ENCODE measurements at places on chromosomes 11 and 22.
A peak's percentile ranks its signal among the peaks of the same experiment; 100 is the strongest.

DNA sequence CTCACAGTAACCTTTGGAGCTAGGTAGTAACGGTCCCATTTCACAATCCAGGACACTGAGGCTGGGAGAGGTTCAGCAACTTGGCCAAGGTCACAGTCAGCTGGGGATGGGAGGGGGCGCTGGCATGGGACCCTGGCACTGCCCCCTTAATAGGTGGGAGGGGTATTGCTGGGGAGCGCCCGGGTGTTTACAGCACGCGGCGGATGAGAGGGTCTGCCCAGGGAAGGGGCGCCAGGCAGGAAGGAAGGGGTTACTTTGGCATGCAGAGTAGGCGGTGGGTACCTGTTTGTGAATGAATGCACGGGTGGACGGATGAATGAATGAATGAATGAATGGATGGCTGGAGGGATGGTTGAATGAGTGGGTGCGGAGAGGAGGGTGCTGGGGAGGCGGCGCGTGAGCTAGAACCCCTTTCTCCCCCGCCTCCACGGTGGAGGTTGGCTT lies 628 bp upstream of the FLRT1 start:
- DNase-seq: no peak

- no peak for DNase-seq
Measured at GRCh38 chr11:102653744-102654291, 28.7 kb upstream of the MMP20 start.

DNA sequence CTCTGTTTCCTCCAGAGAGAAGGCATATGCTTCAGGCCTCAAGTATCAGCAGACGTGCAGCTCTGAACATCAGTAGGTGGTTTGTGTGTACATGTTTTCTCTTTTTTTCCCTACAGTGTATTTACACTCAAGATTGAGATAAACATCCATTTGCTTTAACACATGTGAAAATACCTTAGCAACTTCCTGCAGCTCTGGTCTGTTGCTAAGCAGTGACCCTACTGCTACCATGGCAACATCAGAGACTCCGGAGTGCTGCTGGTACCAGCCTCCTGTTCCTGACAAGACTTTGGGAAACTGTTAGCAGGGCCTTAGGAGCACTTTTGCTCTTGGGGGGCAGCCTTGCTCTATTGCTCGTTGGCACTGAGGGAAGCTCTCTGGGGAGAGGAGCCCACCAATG lies 221.2 kb upstream of the PLET1 start:
- no peak for DNase-seq

DNA sequence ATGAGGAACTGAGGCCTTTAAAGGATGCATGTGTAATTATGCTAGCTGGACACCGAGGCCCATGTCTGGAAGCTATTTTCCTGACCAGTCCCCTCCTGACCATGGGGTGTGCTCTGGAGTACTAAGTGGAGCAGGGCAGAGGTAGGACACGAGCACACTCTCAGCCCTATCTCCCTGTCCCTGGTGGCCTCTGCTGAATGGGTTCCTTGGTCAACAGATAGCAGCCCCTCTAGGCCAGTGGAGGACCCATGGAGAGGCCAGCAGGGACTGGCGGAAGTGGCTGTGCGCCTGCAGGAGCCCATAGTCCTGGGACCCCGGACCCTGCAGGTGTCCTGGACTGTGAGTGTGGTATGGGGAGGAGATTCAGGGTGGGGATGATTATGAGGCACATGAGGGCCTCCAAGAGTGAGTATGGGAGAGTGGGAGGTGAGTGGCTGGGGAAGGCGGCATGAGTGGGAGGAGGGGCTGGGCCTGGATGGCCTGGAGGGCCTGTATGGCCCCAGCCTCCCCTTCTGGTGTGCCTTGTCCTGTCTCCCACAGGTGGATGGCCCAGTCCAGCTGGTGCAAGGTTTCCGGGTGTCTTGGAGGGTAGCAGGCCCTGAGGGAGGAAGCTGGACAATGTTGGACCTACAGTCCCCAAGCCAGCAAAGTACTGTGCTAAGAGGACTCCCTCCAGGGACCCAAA lies 9.5 kb downstream of the ROBO3 start:
- no peak for DNase-seq

GRCh38 chr11:29173660-29174062 lies 843.2 kb downstream of the KCNA4 start:
- no peak for DNase-seq

- peak; percentile 66 for DNase-seq
Measured at GRCh38 chr11:105000797-105001196, 22.2 kb downstream of the CASP5 start.

DNA sequence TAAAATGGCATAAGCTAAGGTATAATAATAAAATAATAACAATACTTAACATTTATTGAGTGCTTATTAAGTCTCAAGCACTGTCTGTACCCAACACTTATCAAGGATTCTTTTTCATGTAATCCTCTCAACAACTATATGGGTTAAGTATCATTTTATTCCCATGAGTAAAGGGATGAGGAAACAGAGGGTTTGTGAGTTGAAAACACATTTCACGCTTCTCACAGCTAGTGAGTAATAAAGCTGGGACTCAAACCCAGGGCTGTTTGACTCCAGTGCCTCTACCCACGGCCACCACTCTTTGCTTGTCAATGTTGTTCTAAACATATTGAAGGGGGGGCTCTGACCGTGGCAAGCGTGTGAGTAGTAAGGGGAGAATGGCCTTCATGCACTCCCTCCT lies 8.7 kb downstream of the CD3E start:
- DNase-seq: no peak

- no peak for DNase-seq
Measured at GRCh38 chr11:41486424-41486823, 27.0 kb upstream of the LRRC4C start.

DNA sequence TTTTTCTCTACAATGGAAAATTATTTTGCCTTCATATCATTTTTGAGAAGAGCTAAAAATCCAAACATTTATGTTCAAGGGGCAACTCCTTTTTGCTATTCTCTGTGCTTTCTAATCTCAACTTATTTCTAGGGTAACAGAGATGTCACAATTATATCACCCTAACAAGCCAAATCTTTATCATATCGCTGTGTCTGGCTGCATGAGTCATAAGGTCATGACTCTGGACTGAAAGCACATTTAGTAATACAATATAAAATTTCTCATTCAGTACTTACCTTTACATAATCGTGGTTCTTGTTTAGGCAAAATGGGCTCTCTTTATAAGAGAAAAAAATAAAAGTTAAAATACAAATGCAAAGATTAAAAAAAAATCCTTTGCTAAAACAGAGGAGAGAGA lies 326.0 kb downstream of the CASP12 start:
- DNase-seq: no peak

GRCh38 chr11:132248580-132248979 lies 878.2 kb downstream of the NTM start:
- DNase-seq: no peak

DNA sequence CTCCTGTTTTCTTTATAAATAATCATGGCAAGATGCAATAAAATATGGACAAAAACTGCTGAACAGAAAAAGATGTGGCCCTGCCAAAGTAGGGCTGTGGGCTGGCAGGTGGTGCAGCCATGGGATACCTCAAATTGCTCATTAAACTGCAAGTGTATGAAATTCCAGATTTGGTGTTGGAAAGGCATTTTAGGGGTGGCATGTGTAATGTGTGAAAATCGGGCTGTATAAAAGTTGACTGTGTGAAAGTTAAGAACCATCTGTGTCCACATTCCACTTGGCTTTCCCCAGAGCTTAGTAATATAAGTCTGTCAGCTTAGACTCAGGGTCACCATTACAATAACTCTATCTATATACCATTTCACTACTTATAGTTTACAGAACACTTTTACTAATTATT lies 34.8 kb upstream of the FZD4 start:
- DNase-seq: no peak

DNA sequence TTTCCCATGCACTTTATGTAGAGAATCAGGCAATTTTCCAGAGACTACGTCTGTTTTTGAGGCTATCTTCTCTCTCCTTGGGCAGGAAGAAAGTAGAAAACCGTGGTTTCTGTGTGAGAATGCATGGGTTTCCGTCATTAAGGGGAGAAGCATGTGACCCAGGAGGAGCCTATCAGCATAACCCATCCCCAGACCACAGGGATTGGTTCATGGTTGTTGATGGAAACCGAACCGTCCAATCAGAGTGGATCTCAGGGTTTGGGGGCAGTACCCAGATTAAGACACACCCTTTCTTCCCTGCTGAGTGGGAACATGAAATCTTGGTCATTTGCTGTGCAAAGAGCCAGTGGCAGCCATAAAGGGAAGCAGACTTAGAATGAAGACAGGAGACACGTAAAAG lies 517.8 kb downstream of the MN1 start:
- DNase-seq: no peak

DNA sequence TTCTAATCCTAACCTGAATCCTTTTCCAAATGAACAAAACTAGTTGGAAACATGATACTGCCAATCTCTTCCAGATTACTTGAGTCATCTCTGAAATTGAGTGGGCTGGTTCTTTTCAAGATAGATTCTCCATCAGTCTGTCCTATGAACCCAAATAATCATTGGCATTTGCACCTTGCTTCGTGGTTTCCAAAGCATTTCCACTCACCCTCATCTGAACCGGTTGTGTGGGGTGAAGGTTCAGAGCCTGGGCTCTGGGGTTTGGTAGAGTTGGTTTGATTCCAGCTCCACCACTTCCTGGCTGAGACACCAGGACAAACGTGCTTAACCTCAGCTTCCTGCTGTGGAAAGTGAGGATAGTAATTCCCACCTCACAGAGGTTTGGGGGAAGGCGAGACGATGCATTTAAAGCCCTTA lies 206.4 kb upstream of the E2F8 start:
- no peak for DNase-seq

GRCh38 chr22:35863432-35863831 lies 145.8 kb downstream of the APOL5 start:
- DNase-seq: no peak

GRCh38 chr11:44408711-44409470 lies 99.0 kb upstream of the ALX4 start:
- DNase-seq: no peak

- no peak for DNase-seq
Measured at GRCh38 chr11:74310857-74311256, 583 bp downstream of the P4HA3 start.

GRCh38 chr22:23781511-23782183 lies 5.1 kb upstream of the SMARCB1 start:
- no peak for DNase-seq

GRCh38 chr11:78645226-78646202 lies 70.8 kb upstream of the NARS2 start:
- DNase-seq: peak; percentile 61

- DNase-seq: peak; percentile 13
Measured at GRCh38 chr11:67119585-67120391, 725 bp downstream of the KDM2A start.

GRCh38 chr11:60633645-60634044 lies 65.8 kb upstream of the MS4A8 start:
- DNase-seq: no peak

DNA sequence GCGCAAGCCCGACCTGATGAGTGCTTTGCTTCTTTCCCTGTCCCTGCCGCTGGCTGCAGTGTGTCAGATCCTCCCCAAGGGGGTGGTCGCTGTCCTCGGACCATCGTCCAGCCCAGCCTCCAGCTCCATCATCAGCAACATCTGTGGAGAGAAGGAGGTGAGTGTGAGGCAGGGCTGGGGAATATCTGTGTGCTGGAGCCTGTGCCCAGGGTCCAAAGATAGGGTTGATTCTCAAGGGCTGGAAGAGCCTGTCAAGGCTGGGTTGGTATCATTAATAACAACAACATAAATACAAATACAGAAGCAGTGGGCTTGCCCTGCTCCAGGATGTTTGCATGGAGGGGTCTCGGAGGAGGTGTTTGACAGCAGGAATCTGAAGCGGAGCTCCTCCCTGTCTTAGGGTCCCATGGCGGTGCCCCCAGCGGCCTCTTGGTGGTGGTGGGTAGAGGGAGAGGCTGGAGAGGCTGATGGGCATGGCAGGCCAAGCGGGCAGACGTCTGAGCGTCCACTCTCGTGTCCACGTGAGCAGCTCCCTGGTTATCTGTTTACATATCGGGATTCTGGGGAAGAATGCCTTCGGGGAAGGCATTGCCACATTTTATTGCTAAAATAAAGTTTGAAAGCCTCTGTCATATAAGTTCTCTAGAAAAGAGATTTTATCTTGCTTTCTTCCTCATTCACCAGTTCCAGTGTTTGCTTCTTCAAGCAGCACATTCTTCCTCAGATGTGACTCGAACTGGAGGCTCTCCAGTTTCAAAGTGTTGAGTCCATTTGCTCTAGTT lies 208.4 kb upstream of the TBCEL start:
- DNase-seq: no peak

GRCh38 chr11:62791501-62792201 lies at the start of gene TMEM223:
TMEM223 (minus strand) TSS chr11:62792006; CDS start chr11:62791994, 12 bp downstream.
- peak; percentile 90 for DNase-seq

GRCh38 chr11:132501356-132501755 lies 1030.9 kb downstream of the OPCML start:
- no peak for DNase-seq

Data from CD4-positive, alpha-beta T cell treated with Interleukin-4 for 1 hour (primary cell).